ENCODE measurements at places on chromosomes 12 and 14.

- DNase-seq = no peak
Observed at GRCh38 chr12:117878605-117879004, 90.2 kb downstream of the KSR2 start.

DNA sequence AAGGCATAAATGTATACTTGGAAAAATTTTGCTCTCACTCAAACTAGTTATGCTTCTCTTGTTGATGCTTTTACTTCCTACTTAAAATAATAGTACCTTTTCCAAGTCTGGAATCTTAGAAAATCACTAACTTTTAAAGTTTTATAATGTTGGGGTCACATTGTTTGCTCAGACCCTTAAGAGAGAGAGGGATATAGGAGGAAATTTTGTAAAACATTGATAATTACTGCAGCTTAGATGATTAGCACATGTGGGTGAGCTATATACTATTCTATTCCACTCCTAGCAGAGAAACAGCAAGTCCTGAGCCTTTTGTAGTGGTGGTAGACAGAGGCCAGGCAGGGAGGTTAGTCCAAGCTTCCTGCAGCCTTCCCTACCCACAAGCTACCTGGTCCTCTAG, 13.4 kb downstream of the EID3 start:
- DNase-seq = no peak

DNA sequence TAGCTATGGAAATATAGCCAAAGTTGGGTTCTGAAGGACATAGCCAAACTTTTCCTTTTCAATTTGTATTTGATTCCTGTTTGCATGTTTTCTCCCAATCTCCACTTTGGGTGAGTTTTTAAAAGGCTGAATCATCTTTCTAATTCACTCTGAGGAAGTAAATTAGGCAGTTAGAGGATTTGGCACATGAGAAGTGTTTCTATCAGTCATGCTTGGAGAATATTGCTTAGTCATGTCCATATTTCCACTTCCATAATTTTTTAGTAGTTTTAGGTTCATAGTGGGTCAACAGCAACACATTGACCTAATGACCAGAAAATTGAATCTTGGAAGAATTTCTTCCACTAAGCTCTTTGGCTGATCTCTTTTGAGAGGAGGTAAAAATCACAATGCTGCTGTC, 21.8 kb downstream of the IRAK3 start:
- DNase-seq = no peak

DNA sequence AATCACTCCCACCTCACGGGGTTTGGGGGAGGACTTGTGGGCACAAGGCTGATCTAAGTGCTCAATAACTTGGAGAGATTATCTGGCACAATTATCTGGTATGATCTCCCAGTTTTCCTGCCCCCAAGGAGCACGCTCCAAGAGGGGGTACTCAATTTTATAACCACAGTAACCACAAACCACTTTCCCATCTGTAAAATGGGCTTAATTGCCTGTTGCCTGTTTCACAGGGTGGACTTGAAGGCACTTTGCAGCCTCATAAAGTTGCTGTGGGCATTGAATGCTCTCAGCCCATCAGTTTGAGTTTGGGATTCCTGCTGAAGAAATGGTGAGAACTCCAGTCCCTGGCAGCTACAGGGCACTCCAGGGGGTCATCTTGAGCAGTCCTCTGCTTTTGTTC, 4.4 kb downstream of the SLC8B1 start:
- no peak for DNase-seq

Data from effector CD4-positive, alpha-beta T cell (primary cell).